Lung microvascular endothelial cell (primary cell): ENCODE measurements at places on chromosomes 1 and 21.

DNA sequence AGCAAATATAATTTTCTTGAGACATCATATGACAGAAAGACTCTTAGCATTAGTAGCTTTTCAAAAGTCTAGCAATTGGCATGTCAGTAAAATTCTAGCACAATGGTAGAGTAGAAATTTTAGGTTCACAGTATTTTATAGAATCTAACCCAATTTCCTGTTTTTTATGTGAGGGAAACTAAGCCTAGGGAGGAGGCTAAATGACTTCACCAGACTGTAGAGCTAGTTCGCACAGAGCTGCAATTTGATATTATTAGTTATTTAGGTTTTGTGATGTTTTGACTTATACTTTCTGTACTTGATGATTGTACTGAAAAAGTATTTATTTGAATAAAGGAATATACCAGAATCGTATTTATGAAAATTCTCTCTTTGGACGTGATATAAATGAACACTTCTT lies 68.5 kb downstream of the CACHD1 start:
- DNase-seq, result peak; percentile 32

GRCh38 chr1:40352126-40352525 lies 21.4 kb upstream of the SMAP2 start:
- DNase-seq, result no peak

GRCh38 chr1:170657275-170657853 lies 6.6 kb upstream of the PRRX1 start:
- DNase-seq, result no peak

DNA sequence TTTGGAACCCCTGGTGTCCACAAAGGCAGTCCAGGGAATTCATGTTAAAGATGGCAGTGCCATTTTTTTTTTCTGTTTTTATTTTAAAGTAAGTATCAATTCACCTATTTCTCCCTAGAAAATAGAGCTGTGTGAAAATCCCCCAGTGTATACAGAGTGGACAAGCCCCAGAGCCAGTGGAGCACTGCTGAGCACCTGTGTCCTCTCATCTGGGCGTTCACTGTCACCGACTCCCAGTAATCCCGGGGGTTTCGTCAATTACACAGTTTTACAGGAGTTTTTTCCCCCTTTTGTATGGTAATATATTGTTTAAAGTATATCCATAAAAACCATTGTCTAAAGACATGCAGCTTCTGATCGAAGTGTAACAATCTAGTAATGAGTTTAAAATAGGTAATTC lies 175.8 kb downstream of the SDCCAG8 start:
- DNase-seq, result no peak

DNA sequence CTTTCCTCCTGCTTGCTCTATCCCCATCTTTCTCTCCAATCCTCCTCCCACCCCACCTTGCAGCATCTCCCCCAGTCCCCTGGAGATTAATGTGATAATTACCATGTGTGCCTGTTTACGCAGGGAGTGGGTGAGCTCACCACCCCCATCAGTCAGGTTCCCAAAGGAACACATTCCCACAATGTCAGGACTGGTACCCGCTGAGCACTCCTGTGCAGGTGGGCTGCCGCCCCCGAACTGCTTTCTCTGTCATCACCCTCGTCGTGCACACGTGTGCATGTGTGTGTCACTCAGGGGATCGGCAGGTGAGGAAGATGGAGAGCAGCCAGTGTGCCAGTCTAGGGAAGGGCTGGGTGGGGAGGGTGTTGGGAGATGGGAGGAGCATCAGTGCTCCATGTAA lies 163.4 kb downstream of the CACNA1E start:
- no peak for DNase-seq

GRCh38 chr1:3293563-3294080 lies 160.8 kb upstream of the ARHGEF16 start:
- no peak for DNase-seq

GRCh38 chr1:105122041-105122440 lies 1372.3 kb downstream of the AMY1C start:
- no peak for DNase-seq

DNA sequence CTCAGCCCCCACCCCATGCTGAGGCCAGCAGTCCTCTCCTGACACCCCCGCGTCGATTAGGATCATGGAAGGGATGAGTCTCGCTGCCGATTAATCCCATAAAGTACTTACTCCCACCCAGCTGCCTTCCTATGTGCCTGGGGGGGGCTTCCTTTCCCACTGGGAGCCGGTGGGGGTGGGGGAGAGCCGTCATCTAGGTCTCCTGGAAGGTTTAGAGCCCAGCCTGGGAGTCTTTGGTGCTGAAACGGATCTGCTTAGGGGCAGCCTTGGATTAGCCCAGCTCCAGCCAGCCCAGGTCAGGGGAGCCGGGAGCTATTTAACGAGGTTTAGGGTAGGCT lies 9.8 kb downstream of the SAMD11 start:
- DNase-seq, result no peak

DNA sequence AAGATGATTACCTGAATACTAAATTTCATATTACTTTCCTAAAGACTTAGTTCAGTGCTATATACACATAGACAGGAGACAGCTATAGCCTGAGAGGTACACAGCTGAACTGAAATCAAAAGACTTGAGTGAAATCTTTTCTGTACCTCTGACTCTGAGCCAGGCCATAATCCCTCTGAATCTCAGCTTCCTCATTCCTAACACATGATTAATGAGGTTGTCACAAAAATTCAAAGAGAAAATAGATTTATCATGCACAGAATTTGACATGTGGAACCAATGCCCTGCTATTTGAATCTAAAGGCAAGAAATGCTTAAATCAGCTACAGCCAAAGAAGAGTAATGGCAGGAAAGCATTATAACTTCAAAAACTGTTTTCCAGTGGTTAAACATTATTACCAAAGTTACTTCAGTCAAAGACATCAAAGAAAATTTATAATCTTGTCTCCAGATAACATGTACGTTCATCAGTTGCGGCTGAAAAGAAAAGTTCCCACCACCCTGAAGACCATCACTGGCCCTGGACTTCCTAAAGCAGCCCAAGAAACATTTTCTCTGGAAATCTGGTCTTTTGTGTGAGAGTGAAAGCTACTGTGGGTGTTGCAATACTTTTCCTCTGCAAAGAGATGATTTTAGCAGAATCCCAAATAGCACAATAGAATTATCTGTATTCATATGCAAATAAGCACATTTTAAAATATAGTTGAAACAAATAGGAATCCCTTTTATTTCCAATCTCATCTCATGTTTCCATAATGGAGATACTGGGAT lies 13.8 kb upstream of the ATP1A1 start:
- DNase-seq, result peak; percentile 19

GRCh38 chr1:156065871-156066270 lies 4.9 kb downstream of the RAB25 start:
- DNase-seq, result no peak

DNA sequence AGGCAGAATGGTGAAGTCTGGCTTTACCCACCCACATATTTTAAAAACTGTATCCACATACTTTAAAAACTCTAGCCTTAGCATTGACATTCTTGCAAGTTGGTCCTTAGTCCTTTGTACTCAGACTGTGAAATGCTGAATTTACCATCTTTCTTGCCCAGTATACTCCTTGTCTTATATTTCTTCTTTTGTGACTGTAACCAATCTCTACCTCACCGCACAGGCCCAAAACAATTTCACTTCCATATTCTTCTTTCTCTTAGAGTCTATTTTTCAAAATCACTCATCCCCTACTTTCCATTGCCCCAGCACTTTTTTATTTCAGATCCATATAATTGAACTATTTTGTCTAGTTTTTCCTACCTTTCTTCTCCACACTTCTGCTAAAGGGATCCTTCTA lies 892.4 kb upstream of the B3GALT2 start:
- DNase-seq, result no peak

- no peak for DNase-seq
These were observed 47.3 kb upstream of the ST6GALNAC5 start for GRCh38 chr1:76820028-76820427.
